ENCODE measurements at places on chromosomes 16 and 17. TPM values are rescaled to one million over a fixed set of nuclear protein-coding genes. Genes with fewer than 3 reads are reported as not detected.

The WFDC1 gene
- 5.0 TPM for total RNA-seq

The HIGD1B gene
- not detected for total RNA-seq

The IRF8 gene
- total RNA-seq: not detected

The PRDM7 gene
- not detected for total RNA-seq

The ATP6V0A1 gene
- 18.8 TPM for total RNA-seq

The HEATR9 gene
- total RNA-seq: not detected

The CCDC200 gene
- total RNA-seq: not detected

The TNP2 gene
- total RNA-seq: not detected

The SLC16A11 gene
- not detected for total RNA-seq

DNA sequence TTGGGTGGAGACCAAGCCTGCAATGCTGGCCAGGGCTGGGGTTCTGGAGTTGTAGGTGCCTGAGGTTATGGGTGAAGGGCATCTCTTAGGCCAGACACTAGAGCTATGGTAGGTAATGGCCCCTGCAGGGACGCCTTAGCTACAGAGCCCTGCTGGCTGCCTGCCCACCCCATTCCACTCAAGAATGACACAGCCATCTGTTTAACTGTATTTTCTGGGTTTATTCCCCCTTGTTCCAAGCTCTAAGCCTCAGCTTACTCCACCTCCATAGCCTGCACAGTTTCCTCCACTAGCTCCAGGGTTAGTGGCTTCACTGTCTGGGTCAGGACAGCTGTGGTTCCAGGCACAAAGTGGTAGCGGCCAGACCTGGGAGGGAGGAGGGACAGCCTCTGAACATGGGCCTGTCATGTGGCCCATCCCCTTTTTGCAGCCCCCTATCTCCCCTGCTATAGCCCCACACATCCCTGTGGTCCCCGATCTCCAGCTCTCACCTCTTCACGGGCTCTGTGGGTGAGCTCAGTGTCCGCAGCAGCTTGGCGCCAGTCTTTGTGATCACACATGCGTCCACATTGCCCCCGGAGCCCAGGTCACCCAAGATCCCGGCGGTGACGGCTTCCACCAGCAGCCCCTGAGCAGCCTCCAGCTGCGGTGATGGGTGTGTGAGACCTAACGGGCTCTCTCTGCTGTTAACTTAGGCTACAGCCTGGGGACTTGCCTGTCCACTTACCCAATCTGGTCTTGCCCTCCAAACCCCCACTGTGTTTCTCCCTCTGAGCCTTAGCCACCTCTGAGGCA, 2.1 kb downstream of the PSMB10 start:
- no peak for DNase-seq

- peak; percentile 43 for DNase-seq
Measured at GRCh38 chr16:46961373-46962353, 11.8 kb downstream of the DNAJA2 start.

DNA sequence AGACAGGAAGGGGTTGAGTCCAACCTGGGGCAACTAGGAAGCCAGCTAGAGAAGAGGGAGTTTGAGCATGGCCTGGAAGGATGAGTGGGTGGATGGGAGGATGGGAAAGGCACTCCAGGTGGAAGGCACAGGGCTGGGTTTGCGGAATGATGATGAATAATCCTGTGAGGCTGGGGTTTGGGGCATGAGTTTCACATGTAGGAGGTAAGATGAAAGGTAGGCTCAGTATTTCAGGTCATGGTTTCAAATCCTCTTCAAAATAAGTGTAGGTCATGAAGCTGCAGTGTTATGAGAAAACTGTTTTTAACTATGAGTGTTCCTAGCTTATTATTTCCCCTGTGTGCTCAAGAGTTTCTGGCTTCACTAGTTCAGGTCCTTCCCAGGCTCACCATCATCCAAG, 130.3 kb downstream of the SKAP1 start:
- DNase-seq: no peak

DNA sequence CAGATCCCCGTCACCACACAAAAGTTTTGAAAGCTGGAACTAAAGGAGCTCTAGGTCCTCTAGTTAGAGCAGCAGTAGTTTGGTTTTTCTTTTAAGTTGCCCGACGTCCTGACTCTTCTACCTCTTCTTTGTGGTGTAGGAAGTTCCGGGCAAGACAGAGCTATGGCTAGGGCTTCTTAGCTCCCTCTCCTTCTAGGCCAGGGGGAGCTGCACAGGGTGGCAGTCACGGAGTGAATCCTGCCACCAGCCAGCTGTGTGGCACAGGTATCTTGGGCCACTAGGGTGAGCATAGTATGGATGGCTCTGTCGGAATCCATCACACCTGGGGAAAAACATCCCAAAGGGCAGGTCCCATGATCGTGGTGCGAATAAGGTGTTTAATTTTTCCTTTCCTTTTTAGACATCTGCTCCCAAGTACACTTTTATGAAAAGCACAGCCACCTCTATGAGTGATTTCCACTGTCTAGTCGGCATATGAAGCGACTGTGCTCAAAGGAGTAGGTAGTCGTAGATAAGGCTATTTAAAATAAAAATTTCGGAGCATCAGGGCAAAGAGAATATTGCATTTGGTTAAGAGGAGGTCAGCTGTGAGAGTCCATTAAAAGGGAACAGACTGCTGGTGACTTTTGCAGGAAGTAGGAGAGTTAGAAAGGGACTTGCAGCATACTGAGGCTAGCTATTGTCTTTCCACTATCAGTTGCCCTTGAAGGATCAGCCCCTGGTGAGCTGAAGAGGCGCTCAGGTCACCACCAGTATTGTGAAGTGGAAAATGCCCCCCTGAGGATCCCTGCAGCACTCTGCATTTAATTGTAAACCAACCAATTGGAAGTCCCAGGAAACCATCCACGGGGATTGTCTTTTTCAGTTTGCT, 2.1 kb downstream of the PRKCA start:
- no peak for DNase-seq

GRCh38 chr16:80250381-80250780, 290.4 kb upstream of the DYNLRB2 start:
- no peak for DNase-seq

- DNase-seq: no peak
Measured at GRCh38 chr16:67327743-67328142, 1.1 kb downstream of the LRRC36 start.

DNA sequence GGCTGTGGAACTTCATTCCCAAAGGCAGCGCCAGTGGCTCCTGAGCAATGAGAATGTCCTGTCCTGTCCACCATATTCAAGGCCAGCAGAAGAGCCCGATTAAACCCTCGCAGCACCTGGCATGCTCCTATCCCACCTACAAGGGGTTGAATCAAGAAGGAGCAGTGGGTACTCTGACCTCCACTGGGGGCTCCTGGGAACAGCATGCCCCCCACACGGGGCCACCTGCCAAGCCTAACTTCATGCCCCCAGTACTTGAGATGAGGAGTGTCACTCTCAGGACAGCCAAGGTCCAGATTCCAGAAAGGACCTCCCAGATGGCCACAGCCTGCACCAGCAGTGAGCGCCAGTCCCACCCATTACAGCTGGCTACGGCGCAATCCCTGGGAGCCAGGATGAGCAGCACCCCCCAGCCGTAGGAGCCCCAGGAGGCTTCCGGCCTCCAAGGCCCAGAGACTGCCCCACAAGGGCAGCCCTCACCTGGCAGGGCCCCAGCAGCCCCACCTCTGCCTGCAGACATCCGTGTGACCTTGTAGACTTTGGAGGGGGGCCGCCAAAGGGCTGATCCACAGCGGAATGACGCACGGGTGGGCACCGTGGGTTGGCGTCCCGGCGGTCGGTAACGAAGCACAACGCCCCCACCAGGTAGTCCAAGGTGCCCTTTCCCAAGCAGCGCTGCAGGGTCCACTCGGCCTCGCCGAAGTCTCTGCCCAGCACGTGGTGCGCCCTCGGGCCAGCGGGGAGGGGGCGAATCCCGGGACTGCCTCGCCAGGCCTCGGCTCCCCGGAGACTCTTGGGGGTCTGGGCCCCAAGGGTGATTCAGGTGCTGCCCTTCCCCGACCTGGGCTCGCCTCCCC, 1.0 kb upstream of the MPDU1 start:
- no peak for DNase-seq

GRCh38 chr16:66618588-66619375, 14.3 kb downstream of the CMTM3 start:
- peak; percentile 98 for DNase-seq

DNA sequence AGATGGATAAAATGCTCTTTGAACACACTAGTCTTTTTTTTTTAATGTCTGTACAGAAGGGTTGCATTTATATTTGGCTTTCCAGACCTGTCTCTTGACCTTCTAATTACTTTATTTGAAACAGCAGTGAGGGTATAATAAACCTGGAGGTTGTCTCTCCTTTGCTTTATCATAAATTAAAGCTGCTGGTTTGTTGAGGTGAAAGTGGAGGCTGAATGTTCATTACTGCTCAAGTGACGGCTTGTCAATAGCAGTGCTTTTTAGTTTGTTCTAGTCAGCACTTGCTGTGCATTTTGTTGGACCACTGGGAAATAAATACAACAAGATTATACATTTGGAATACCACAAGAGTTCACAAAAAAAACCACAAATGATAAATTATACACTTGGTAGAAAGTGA, 264.2 kb downstream of the IRX3 start:
- DNase-seq: no peak

DNA sequence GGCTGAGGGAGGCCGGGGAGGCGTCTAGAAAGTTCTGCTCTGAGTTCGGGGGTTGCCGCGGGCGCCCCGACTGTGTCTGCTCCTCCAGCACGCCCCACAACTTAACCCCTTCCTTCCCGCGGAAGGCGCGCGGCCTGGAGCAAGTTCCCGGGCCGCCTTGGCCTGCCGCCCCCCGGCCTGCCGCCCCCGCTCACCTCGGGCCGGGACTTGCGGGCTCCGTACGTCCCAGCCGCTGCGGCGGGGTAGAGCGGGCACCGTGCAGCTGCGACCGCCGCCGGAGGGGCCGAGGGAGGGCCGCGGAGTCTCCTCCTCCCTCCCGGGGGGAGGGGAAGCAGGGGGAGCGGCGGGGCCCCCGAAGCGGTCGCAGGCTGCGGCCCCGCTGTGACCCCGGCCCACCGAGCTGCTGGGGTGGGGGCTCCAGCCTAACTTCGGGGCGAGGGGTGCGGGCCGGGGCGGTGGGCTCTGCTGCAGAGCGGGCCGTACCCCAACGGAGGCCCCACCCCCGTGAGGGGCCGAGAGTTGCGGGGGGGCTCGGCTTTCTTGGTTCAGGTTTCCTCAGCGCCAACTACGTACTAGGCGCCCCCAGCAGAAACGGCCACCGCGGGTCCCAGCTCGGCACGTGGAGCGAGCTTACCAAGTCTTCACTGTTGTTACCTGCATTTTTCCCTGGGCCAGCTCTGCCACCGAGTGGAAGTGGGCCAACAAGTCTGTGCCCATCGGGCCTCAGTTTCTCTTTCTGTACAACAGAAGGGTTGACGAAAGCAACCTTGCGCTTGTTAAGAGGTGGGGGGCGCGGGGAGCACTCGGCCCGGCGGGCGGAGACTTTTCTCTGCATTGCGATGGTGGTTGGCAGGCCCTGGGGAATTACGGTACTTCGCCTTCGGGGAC, at the start of gene CCDC102A:
Gene CCDC102A, minus strand, starts transcription at position 266 of the 888 bp plus-strand sequence. CDS start 7,394 bp downstream, outside the sequence.
- no peak for DNase-seq

- peak; percentile 24 for DNase-seq
Measured at GRCh38 chr17:71527311-71527710, 593.5 kb upstream of the SOX9 start.

- DNase-seq: no peak
Measured at GRCh38 chr17:44205962-44206824, 6.5 kb upstream of the ATXN7L3 start.

GRCh38 chr17:27635275-27635823, 4.4 kb downstream of the LGALS9 start:
- DNase-seq: no peak

GRCh38 chr16:2859686-2860265, 1.8 kb upstream of the PRSS22 start:
- no peak for DNase-seq

GRCh38 chr17:79750650-79751545, 20.2 kb downstream of the ENPP7 start:
- no peak for DNase-seq

DNA sequence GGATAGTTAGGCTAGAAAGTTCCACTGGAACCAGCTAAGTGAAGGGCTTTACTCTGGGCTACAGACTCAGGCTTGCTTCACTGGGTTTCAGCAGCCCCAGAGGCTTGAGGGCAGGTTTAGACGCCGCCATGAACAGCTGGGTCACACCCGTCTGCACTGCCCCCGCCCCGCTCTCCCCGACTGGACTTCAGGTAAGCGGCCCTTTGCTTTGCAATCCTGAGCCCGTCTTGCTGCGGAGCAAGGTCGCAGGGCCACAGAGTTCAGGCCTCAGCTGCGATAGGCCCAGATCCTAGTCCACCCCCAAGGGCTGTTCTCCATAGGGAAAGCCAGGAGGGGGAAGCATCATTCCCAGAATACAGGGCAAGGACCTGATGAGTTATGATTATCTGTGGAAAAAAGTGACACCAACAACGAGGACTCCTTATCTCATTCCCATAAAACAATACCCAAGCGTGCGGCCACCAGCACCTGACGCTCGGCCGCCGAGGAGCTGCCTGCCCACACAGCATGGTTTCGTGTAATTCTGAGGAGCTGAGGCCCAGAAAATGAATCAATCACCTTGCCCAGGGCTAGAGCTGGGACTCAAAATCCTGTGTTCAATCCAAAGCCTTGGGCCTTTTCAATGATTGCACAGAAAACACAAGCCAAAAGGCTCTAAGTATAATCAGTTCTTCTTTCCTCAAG, 20.4 kb downstream of the MEAK7 start:
- no peak for DNase-seq

DNA sequence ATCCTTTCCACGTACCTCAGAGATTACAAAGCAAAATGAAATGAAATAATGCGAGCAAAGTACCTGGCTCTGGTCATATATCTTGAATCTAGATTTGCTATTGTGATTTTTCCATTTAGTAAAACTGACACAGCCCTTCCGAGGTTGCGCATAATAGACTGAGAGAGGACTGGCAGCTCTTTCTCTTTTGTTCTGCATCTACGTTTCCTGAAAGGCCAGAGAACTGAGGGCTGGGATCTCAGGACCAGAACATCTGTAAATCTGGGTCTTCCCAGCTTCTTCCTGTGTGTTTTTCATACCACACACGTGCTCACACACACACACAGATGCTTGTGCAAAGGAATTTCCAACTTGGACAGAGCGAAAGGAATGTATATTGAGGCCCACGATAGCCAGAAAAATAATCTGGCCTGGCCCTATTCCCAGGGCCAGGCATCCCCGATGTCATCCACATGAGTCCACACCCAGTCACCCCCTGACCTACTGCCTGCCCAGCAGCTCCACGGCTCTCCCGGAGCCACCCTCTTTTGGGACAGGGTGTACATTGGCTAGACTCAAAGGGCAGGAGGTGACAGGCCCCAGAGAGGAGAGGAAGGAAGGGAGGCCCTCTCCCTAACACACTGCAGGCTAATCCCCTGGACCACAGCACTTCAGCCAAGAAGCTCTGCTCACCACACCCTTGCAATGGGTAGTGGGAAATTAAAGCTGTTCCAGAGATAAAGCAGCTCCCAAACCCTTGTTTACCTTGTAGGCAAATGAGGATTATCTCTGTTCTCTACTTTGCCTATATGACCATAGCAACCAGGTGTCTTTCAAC, 41.8 kb downstream of the NOL11 start:
- peak; percentile 50 for DNase-seq

- DNase-seq: no peak
Measured at GRCh38 chr17:66386498-66387351, 84.3 kb downstream of the PRKCA start.

All from IMR-90 (cell line).